ENCODE measurements at places on chromosomes 3 and 15.

- DNase-seq = no peak
Observed at GRCh38 chr3:132180337-132180791, 136.8 kb upstream of the ACP3 start.

GRCh38 chr3:23926246-23926645, 9.3 kb downstream of the RPL15 start:
- no peak for DNase-seq

DNA sequence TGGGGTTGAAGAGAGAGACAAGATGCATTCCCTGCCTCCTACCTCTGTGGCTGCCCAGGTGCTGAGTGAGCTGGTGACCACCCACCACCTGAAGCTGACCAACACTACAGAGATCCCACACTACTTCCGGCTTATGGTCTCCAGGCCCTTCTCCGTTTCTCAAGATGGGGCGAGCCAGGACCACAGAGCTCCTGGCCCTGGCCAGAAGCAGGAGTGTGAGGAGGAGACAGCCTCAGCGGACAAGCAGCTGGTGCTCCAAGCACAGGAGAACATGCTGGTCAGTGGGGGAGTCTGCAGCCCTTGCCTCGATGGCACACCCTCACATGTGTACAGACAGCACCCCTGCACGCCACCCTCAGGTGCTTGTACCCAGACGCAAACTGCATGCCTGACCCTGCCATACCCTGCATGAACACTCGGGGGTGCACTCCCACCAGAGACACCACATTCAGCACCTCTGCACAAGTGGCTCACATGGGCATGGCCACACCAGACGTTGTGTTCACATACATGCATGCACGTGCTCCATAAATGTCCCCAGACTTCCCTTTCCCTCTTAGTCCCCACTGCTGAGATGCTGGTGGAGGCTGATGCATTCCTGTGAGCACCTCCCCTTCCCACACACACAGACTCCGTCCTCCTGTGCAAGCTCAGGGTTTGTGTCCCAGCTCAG, 19.0 kb downstream of the ACAA1 start:
- DNase-seq = peak; percentile 50

- DNase-seq = no peak
Observed at GRCh38 chr3:195111319-195111705, 159.6 kb downstream of the XXYLT1 start.

GRCh38 chr3:43191116-43191515, 85.2 kb upstream of the POMGNT2 start:
- no peak for DNase-seq

GRCh38 chr3:196868297-196868661, 559 bp downstream of the SENP5 start:
- DNase-seq = no peak

DNA sequence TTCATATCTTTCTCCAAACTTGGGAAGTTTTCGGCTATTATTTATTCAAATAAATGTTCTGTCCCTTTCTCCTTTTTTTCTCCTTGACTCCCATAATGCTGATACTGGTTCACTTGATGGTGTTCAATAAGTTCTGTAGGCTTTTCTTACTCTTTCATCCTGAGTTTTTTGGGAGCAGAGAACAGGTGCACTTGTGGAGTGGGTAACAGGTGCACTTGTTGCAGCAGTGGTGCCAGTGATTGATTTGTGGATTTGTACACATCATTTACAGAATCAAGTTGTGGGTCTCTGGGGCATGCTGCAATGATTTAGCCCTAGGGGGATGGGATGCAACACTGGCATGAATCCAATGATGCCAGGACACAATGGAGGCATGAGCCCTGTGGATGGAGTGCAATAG, 14.8 kb upstream of the OR5H1 start:
- no peak for DNase-seq

DNA sequence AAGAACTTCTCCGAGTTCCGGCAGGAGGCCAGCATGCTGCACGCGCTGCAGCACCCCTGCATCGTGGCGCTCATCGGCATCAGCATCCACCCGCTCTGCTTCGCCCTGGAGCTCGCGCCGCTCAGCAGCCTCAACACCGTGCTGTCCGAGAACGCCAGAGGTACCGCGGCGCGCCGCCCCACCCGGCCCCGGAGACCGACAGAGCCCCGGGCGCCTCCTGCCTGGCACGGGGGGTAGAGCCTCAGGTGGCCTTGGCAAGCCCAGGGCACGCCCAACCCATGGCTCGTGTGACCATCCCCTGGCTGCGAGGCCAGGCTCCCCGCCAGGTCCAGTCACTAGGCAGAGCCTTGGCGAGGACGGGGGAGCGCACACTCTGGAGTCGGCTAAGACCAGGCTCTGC, 134.1 kb downstream of the LRRK1 start:
- no peak for DNase-seq

- peak; percentile 74 for DNase-seq
Observed at GRCh38 chr15:52078876-52079700, 33.5 kb downstream of the BCL2L10 start.

DNA sequence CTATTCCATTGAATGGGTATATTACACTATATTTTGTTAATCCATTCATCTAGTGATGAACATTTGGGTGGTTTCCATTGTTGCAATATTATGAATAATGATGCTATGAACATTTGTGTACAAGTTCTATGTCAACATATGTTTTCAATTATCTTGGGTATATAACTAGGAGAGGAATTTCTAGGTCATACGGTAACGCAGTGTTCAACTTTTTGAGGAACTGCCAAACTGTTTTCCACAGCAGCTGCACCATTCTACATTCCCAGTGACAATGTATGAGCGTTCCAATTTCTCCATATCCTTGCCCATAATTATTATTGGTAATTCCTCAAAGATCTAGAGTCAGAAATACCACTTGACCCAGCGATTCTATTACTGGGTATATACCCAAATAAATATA, 24.1 kb upstream of the RORA start:
- no peak for DNase-seq

DNA sequence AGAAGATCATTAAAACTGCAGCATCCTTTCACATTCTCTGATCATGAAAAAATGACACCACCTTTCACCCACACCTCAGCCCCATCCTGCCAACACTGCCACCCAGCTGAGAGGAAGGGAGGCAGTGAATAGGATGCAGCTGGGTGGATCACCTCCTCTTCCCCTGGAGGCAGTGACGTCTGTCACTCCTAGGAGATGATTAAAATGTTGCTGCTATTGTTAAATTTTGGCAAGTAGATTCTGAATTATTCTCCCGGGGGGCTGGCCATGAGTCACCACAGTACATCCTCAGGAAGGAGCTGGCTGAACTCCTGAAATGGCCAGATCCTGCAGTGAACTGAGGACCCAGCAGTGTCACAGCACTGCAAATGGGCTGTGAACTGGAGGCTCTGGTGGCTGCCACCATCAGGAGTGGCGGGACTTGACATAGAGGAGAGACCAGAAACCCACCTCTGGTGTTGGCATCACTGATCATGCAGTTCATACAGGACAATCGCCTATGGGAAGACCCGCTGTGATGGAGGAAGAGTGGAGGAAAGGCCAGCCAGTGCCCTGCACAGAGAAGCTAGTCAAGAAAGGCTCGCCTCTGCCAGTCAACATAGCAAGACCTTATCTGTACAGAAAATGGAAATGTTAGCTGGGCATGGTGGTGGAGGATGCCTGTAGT, 199.1 kb downstream of the FAM43A start:
- no peak for DNase-seq

DNA sequence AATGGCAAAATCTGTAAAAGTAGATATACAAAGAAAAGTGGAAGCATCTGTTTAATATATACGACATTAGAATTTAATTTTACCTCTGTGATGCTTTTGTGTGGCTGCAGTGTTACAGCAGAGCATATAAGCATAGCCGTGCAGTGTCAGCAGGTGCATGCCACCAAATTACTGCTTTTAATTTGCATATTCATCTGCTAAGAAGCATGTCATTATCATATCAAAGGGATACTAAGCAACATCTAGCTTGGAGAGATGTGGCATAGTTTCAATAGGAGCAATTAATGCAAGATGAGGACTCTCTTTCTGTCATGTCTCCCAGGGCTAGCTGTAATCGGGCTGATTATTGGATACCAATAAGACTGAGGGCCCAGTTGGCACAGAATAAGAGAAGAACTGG, 214.4 kb upstream of the SOX2 start:
- no peak for DNase-seq

DNA sequence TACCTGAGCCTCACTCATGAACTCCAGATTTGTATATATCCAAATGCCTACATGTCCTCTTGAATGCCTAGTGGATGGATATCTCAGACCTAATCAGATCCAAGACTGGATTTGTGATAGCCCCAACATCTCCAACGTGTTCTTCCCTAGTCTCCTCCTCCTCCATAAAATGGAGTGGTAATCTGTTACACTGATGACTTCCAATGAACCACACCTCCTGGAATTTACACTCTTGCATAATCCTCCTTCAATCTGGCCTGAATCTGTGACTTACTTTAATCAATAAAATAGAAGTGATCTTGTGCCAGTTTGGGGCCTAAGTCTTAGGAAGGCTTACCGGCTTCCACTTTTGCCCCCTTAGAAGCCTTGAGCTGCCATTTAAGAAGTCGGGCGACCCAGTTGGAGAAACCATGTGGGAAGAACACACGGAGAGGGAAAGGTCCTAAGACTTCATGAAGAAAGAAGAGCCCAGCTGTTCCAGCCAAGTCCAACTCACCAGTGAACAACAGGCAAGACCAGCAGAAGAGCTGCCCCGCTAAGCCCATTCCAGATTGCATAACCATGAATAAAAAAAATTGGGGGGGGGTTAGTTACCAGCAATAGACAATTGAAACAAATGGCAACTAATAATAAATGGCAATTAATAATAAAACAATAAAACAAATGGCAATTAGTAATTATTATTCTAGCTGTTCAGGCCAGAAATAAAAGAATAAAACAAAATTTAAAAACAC, 164.3 kb downstream of the STT3B start:
- no peak for DNase-seq

GRCh38 chr3:66037330-66037985, 1.3 kb downstream of the MAGI1 start:
- no peak for DNase-seq

DNA sequence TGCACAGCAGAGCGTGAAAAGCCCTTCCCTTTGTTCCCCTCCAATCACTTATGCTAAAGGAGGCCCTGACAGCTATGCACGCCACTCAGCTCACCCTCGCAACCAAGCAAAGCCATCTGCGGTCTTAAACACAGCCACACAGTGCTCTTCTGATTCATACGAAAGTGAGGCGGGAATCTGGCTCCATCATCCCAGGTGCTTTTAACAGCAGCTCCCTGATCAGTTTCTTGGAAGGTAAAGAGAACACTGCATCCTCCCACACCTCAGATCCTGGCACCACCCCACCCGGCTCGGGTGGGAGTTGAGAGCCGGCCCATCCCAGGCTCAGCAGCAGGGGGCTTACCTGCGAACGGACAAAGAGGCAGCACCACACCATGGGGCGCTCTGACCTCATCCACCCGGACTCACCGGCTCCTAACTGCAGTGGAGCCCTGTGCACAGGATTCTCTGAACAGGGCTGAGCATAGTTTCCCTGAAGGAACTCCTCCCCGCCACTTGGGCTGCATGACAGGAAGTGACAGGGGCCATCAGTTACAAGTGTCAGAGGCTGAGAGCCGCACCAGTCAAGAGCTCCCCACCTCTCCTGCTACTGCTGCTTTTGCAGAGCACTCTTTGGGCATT, 114.3 kb upstream of the ARHGEF3 start:
- DNase-seq = peak; percentile 35

- DNase-seq = no peak
Observed at GRCh38 chr3:33911525-33912322, 113.3 kb downstream of the PDCD6IP start.

DNA sequence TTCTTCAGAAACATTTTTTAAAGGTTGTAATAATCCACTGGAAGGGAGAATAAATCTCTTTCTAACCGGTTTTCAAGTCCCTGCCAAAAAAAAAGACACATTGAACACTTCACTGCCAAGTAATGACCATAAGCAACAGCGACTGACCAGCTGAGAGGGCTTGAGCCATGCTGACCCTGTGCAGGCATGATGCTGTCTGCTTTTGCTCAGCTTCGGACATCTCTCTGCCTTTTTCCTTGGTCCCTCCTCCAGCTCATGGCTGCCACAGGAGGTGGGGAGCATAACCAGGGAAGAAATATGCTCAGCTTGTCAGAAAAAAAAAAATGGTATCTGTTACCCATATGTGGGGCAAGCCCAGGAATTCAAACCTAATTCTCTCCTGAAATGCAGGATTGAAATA, 1.5 kb downstream of the IGSF10 start:
- no peak for DNase-seq

GRCh38 chr3:71322154-71322553, 261.4 kb downstream of the FOXP1 start:
- DNase-seq = no peak

DNA sequence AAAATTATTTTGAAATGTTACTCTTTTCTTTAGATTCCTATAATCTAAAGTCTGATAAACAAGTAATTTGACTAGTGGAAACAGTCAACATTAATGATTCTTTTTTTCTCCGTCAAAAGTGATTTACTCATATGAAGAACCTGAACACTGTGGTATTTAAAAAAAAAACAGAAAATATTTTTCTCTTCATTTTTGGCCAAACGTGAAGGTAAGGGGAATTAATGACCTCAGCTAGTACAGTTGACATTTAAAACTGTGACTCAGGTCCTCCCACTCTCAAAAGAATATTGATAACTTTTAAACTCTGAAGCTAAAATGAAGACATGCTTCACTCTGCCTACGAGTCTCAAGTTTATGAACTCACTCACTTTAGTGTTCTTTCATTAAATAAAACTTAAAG, 34.5 kb downstream of the TIGIT start:
- no peak for DNase-seq

- no peak for DNase-seq
Observed at GRCh38 chr3:104279617-104280016, 1087.1 kb upstream of the ALCAM start.

- no peak for DNase-seq
Observed at GRCh38 chr15:100558771-100559254, 30.1 kb upstream of the CERS3 start.

GRCh38 chr3:52428151-52429005, 16.5 kb downstream of the SEMA3G start:
- no peak for DNase-seq

DNA sequence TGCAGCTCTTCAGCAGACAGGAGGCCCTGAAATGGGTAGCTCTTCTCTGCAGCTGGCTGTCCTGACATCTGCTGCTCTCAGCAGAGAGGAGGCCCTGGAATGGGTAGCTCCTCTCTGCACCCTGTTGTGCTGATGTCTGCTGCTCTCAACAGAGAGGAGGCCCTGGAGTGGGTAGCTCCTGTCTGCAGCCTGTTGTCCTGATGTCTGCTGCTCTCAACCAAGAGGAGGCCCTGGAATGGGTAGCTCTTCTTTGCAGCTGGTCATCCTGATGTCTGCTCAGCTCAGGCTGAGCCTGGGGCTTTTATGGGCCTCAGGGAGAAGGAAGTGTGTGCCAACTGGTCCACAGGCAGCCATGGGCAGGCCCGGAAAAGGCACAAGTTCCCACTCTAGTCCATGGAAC, 66.6 kb downstream of the PIK3CB start:
- no peak for DNase-seq

DNA sequence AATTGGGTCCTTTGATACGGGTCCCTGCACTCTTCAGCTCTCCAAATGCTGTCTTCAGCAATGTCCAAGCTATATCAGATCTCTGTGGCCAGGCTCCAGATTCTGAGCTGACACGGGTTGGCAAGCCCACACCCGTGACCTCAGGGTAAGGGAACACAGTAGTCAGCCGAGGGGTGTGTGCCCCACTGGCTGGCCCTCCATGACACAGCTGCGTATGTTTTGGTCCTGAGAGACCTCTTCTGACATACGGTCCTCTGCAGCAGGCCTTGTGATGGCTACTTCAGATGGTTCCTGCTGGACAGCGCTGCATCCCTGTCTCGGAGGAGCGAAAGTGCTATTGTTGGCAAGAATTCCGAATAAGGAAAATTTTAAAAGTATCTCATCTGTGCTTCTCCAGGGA, 85.2 kb upstream of the ADAMTS17 start:
- no peak for DNase-seq

GRCh38 chr3:152713989-152714388, 120.9 kb upstream of the P2RY1 start:
- DNase-seq = no peak

All from stimulated activated CD8-positive, alpha-beta memory T cell treated with anti-CD3 and anti-CD28 coated beads, Interleukin-7, amount 100 ng/mL, for 24 hours (primary cell).